ENCODE measurements at places on chromosomes 12 and 14. TPM values are rescaled to one million over a fixed set of nuclear protein-coding genes. Genes with fewer than 3 reads are reported as not detected.

The CYP27B1 gene
- 0.19 TPM for polyA plus RNA-seq

The CD27 gene
- 0.19 TPM for polyA plus RNA-seq

The DEPDC4 gene
- polyA plus RNA-seq, result not detected

The ESR2 gene
- 0.40 TPM for polyA plus RNA-seq

The PRB3 gene
- polyA plus RNA-seq, result not detected

The GPR84 gene
- 0.37 TPM for polyA plus RNA-seq

The NRIP2 gene
- 1.9 TPM for polyA plus RNA-seq

The KRT78 gene
- polyA plus RNA-seq, result 0.14 TPM

The MYF5 gene
- not detected for polyA plus RNA-seq

- DNase-seq, result peak; percentile 14
Measured at GRCh38 chr12:132168311-132169031, 24.2 kb downstream of the NOC4L start.

- DNase-seq, result peak; percentile 40
Measured at GRCh38 chr12:12560587-12561370, 1.9 kb downstream of the DUSP16 start.

GRCh38 chr12:87939182-87939581, 90.0 kb downstream of the C12orf50 start:
- DNase-seq, result no peak

GRCh38 chr12:95055057-95055456, 18.4 kb downstream of the NR2C1 start:
- no peak for DNase-seq

- DNase-seq, result no peak
Measured at GRCh38 chr12:64895526-64895925, 71.1 kb downstream of the TBC1D30 start.

DNA sequence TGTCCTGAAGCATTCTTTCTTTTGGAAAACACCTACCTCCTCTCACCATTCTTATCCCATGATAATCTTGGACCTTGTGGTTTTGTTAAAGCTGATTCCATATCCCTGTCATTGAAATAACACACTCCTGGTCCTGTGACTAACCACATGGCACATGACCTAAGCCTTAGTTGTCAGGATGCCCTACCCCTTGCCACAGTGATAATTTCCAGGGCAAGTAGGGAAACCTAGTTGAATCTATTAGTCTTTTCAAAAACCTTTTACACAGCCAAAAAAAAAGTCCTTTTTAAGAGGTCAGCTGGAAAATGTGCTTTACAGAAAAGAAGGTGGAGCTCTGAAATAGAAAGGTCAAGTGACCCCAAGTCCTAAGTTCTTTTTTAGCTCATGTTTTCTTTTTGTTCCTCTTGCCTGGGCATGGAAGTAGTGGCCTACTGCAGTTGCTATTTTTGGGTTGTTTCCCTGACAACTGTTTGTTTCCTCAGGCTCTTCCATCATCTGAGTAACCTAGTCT, 608.4 kb downstream of the LRFN5 start:
- no peak for DNase-seq

DNA sequence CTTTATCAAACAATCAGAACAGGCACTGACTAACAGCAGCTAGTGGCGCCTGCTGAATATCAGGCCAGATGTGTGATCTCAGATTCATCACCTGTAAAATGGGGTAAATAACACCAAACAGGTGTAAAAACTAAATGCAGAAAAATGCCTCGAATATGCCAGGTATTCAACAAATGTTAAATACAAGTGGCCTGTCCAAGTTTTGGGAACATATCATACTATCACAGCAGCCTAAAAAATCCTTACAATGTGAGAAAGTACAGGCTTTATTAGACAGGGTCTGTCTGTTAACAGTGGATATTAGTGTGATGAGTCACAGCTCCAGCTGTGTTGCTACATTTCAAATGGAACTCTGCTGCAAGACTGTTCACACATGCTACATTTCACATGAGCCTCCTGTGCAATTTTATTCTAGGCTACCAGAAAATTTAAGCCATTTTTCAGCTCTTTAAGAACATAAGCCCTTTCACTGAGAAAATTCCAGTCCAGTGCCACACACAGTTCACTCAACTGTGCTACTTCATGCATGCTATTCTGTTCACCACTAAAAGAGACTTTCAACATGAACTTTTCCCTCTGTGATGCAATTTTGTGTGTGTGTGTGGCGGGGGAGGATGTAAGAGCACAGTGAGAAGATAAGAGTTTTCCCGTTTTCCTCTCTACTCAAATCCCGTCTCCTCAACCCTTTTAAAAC, 56.7 kb downstream of the MSRB3 start:
- DNase-seq, result no peak

DNA sequence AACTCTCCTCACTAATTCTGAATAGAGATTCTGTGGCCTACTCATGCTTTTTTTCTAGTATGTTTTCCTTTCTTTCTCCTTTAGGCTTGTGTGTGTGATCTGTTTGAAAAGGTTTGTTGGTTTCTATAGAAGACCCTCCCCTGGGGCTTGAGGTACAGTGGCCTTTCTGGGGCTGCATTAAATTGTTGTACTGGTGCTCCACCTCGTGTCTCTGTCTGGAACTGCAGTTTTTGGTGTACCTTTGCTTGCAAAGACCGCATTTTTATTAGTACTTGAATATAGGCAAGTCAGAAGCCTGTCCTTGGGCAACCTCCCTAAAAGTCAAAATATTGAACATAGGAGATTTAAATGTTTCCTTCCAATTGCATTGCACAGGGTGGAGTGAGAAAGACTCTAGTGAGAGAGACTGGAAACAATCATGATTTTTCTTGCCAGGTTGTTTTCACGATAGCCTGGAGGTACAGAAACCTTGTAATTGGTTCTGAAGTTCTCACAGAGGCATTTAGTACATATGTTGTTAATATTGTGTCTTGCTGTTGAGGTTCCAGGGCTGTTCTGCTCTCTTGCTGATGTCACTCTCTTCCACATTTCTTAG, 39.0 kb downstream of the SLCO1B1 start:
- no peak for DNase-seq

DNA sequence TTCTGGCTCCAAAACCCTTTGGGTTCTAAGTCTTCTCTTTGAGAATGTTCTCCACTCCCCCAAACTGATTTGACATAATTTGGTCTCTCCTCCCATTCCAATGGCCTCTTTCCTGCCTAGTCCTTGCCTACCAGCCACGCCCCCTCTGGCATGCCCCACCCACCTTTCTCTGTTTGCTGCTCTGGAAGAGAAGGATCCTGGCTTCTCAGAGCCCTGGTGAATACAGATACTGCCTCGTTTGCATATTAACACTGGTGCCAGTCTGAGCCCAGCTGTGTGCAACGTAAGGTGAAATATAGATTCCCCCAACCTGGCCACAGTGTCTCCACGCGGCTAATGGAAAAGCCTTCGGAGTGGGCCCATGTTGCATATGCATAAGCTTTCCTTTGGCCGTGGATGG, 79.7 kb downstream of the PAPOLA start:
- DNase-seq, result no peak

- no peak for DNase-seq
Measured at GRCh38 chr12:2298556-2299200, 245.9 kb downstream of the CACNA1C start.

DNA sequence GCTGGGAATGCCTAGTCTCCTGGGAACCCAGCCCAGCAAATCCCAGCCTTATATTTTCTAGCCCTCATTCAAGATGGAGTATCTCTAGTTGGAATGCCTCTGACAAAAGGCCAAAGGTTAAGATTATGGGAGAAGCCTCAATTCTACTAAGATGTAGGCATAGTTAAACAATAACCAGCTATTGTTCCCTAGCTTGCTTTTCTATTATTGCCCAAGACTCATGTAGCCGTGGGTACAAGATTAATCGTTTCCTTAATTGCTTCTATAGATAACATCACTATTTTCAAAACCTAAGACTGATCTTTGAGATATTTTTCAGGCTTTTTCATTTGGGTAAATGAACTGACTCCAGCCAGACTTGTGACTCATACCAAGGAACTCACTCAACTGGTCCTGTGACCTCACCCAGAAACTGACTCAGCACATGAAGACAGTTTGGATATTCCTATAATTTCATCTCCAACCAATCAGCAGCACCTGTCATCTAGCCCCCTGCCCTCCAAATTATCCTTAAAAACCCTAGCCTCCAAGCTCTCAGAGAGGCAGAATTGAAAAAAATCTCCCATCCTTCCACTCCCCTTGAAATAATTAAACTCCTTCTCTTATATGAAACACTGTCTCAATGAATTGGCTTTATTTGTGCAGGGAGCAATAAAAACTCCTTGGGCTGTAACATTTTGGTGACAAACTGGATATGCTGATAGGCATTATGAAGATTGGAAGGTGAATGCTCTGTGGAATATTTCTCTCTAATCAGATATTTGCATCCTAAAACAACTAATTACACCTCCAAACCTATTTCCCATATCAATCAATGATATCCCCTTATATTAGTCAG, 589.0 kb downstream of the C12orf50 start:
- DNase-seq, result no peak

- no peak for DNase-seq
Measured at GRCh38 chr14:50237427-50237826, 6.0 kb upstream of the SOS2 start.

DNA sequence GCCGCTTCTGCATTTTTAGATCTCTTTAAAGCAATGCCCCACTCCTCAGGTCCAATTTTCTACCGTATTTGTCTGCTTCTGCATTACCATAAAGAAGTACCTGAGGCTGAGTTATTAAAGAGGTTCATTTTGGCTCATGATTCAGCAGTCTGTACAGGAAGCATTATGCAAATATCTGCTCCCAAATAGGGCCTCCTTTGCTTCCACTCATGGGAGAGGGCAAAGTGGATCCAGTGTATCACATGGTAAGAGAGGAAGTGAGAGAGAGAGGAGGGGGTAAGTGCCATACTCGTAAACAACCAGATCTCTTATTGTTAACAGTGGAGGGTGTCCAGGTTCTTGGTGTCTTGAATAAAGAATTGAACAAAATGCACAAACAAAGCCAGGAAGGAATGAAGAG, 316.1 kb upstream of the SEL1L start:
- DNase-seq, result no peak

DNA sequence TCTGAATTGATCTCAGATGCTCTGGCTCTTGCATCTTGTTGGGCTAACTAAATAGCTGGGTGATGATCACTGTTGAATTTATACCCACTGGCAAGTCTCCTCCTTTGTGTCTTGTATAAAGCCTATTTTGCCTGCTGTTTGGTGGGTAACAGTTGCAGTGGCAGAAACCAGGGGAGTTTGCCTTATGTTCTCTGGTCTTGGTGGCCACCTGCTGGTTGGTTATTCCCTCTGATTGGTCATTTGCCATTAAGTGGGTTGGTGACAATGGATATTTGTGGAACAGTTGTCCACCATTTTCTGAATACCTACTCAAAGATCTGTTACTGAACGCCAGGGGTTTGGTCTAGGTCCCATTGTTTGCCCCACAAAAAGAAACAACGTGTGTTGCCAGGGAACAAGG, 52.1 kb downstream of the AVPR1A start:
- no peak for DNase-seq

- DNase-seq, result no peak
Measured at GRCh38 chr12:61272441-61272840, 987.8 kb upstream of the USP15 start.

- DNase-seq, result no peak
Measured at GRCh38 chr14:44477953-44478352, 29.1 kb downstream of the FSCB start.

GRCh38 chr12:48795550-48796455, 6.9 kb upstream of the ADCY6 start:
- peak; percentile 64 for DNase-seq

DNA sequence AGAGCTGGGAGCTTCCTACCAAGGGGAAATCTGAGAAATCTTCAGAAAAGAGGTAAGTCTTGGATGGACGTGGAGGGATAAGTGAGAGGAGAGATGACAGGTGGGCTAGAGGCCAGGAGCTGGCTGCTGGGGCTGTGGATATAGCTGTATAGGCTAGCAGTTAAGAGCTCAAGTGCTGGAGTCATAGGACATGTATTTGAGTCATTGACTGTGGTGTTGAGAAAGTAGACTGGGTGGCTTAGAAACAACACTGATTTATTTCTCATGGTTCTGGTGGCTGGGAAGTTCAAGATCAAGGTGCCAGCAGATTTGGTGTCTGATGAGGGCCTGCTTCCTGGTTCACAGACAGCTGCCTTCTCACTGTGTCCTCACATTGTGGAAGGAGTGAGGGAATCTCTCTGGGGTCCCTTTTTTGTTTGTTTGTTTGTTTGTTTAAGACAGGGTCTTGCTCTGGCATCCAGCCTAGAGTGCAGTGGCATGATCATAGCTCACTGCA, 151.1 kb upstream of the FUT8 start:
- no peak for DNase-seq

GRCh38 chr12:132216354-132216987, 72.2 kb downstream of the NOC4L start:
- no peak for DNase-seq

- no peak for DNase-seq
Measured at GRCh38 chr14:79831195-79831892, 380.0 kb downstream of the DIO2 start.

All from heart left ventricle (tissue), 16 donors.